ENCODE measurements at places on chromosomes 16 and 17.

DNA sequence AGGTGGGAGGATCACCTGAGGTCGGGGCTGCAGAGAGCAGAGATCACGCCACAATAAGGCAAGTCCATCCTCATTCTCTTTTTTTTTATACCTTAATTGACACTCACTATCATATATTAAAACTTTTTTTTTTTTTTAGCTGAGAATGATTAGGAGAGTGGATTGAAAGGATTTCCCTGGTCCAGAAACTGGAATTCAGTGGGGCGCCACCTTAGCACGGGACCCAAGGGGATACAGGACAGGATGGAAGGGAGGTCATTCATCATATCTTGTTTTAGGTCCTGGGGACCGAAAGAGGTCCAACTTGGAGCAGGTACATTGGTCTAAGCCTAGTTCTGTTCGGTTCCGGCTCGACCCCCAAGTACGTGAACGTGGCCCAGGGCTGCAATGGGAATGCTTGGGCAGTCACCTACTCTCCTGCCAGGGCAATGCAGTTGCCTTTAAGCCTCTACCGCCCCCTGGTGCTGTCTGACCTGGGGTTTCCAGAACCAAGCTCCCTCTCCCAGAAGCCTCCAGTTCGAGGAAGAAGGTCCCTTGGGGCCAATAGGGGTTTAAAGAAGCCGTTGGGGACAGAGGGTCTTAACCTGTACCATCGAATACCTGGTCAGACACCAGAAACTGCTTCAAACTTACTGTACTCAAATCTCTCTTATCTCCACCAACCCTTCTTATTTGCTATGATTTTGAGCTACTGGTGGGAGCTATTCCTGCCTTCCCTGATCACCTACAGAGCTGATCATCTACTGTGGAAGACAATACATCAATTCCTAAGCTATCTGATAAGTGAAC is 19.9 kb upstream of the GPATCH8 start:
- peak; percentile 81 for DNase-seq

- no peak for DNase-seq
Observed at GRCh38 chr17:66255112-66255511, 25.9 kb upstream of the APOH start.

DNA sequence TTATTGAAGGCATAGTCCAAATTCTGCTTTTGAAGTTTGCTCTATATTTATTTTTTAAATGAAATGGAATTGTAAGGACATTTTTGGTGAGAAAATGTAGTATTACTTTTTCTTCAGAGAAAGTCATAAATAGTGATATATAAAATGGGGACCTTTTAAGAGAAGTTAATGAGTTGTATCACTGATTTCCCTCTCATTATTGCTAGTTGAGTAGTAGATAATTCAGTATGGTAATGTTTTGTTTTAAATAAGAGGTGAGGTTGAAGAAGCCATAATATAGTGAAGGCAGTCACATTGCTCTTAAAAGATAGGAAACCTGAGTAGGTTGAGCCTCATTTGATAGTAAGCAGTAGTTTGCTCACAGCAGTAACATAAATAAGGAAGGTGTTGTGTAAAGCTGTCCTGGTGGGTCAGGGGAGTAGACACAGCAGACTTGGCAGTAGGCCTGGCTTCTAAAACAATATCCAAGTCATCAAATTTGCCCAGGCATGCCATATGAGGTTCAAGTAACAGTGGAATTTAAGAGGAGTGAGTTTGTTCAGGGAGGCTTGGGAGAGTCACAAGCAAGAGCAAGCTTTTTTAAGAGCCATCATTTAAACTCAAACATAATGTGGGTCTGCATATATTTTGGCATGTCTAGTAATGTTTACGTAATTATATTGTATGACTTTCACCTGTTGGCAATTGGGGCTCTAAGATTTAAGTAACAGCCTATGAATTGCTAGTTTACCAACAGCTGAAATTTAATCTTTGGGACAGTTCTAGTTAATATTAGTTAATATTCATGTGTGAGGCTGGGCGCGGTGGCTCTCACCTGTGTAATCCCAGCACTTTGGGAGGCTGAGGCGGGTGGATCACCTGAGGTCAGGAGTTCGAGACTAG is 6.5 kb downstream of the NFATC3 start:
- no peak for DNase-seq

DNA sequence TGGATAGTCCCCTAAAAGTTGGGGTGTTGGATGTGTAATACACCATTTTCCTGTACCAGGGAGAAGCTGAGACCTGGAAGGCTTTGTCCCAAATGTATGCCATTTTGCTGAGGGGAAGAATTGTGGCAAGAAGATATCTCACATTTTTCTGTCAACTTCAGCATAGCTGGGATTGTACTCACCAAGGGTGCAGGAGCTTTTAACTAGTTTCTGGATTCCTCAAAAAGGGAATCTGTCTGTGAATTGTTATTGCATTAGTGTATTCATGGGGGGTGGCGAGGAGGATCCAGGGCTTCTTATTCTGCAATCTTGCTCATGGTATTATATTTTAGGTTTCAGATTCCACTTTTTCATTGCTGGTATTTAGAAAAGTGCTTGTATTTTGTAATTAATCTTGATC is 208.2 kb upstream of the MYOCD start:
- no peak for DNase-seq

- peak; percentile 83 for DNase-seq
Observed at GRCh38 chr17:1467898-1468492, 12.0 kb upstream of the CRK start.

All from lower lobe of right lung (tissue), 2 donors.